ENCODE measurements at places on chromosomes 6 and 20.

- no peak for DNase-seq
Measured at GRCh38 chr6:140275725-140276124, 901.3 kb upstream of the CITED2 start.

GRCh38 chr20:57048027-57048869 lies 218.2 kb downstream of the BMP7 start:
- DNase-seq = no peak

DNA sequence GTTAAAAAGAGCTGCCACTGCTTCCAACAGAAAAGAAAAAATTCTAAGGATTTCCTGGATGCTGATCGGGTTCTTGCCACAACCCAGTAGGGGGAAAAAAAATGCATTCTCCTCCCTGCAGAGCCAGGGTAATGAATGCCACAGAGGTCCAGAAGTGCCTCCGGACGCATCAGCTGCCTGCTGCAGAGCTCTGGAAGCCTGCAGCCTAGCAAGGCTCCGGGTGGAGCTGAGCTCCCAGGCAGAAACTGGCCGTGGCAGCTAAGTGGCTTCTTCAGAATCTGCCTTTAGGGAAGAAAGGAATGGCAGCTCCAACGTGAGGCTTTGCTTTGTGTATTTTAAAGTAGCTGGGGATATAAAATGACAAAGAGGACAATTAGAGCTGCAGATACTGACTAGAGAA lies 155.0 kb downstream of the CFAP61 start:
- no peak for DNase-seq

DNA sequence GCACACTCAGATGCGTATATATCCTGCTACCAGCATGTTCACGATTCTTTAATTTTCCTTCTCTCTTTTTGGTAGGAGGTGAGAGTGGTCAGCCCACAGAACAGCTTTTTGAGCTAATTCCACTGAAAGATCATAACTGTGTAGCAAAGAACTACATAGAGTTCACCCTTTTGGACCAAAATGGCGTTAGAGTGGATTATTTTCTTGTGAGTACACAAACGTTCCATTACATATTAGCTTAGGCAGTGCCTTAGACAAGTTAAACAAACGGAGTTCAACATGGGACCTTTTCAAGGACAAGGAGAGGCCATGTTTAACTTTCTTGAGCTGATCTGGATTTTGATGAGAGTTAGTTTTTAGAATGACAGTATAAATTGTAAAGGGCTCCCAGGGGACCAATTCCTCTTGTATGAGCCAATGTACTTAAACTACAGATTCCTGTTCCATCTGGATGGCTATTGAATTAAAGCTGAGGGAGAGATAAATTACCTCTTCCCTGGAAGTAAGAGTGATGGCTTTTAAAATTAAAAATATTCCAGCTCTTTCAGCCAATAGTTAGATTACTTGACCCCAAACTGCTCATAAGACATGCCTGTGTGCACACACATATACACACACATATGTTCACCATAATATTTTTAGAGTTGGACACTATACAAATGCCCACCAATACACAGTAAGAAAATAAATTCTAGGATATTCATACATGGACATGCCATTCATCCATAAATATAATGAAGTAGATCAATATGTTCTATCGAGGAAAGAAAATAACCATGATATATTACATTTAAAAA lies 25.6 kb upstream of the ARMH2 start:
- no peak for DNase-seq

- DNase-seq = no peak
Measured at GRCh38 chr6:168322966-168323365, 3.4 kb upstream of the DACT2 start.

DNA sequence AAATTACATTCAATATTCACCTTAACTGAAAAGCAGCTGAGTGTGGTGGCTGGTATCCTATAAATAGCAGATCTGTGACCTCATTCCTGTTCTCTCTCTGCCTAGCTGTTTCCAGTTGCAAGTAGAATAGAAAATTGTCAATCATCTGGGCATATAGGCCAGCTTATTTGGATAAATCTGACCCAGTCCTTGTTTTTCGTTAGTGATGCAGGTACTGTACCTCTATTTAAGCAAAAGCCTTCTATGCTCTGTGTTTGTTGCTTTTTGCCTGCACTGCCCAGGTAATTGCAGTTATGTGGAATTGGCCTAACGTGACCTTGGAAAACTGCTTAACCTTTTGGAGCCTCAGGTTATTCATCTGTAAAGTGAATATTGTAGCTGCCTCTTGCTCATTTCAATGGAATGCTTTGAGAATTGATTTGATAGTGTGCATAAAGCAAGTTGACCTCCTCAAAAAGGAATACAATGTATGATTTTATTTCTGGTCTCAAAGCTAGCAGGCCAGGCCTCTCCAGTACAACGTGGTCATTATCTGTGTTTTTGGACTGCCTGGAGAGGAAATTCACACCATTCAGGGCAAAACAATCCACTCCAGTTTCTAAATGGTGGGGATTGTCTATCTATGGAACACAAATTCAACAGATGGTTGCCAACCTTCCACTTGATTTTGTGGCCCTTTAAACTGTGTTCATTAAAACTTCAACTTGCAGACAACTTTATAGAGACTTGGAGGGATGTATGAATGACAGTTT lies 508.7 kb upstream of the CITED2 start:
- DNase-seq = no peak

DNA sequence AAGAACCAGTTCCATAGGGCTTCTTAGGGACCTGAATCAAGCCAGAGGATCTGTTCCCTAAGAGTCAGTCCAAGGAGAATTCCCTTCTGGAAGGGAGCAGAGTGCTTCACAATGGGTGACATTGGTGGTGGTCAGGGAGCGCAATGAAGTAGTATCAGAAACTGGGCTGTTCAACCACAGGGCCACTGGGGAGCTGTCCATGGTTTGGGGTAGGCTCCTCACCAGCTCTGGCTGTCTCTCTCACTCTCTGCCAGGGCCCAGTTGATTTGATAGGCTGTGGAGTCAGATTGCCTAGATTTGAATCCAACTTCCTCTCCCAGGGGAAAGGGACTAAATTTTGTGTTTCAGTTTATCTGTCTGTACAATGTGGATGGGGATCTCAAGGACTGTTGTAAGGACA lies 36.7 kb upstream of the CHD6 start:
- DNase-seq = no peak

DNA sequence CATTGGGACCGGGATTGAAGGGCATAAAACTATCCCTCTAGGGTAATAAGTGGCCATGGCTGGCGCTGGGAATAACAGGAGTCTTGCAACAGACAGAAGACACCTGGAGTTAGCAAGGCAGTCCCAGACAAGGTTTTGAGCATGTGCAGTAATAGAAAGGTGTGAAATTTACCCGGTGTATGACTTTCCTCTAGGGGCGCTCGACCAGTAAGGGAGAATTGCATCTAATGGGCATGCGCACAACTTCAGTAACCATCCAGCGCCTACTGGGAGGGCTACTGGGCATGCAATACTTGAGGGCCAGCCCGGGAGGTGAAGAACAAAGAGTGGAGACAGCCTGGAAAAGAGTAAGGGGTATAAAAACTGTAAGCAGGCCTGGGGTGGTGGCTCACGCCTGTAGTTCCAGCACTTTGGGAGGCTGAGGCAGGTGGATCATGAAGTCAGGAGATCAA lies 32.7 kb downstream of the SERPINB6 start:
- no peak for DNase-seq

- DNase-seq = no peak
Measured at GRCh38 chr6:51842804-51843378, 244.5 kb downstream of the PKHD1 start.

DNA sequence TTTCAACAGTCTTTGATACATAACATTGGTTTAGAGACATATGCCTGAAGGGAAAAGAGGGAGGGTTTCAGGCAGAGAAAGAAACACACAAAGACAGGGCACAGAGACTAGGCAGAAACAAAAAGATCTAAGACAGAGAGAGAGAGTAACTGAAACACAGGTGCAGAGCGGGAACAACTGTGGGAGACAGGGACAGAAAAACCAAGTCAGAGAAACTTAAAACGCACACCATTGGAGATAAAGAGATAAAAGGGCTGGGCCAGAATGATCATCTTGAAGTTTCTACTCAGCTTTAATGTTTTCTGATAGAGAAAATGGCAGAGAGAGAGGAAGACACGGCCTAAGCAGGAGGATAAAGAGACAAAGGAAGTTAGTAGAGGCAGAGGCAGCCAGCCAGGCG lies 11.8 kb downstream of the UNC5CL start:
- no peak for DNase-seq

DNA sequence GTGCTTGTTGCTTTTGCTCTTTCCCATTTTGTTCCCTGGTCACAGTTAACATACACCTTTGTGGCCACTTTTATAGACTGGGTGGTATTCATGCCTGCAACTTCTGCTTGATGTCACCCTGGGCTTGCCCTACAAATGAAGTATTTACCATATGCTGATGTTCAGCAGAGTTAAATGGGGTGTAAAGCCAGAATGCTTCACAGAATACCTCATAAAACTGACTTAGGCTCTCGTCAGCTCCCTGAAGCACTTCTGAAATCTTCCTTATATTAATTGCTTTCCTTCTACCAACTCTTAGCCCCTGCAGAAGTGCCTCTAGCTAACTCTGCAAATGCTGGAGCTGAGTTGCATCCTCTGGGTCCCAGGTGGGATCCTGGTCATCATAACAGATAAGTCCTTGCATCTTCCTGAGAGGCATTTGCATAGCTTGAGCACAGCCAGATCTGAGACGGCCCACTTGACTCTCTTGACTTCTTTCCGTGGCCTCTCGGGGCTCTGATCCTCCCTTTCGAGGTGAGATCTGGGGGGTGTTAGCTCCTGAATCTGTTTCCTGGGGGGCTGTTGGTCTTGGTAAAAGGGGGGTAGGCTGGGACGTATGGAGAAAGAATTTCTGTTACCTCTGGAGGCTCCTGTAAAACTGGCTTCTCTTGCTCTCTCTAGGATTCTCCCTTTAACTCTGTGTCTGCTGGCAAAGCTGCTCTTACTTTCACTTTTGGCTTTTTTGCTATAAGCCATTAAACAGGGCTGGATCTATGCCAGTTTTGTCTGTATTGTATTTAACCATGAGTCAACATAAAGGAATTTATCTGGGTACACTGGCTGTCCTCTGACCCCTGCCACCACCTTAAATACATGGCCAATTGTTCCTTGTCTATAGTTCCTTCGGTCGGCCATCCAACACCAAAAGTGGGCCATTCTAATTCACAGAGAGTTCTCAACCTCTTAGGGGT lies 223.0 kb upstream of the SYNCRIP start:
- no peak for DNase-seq

- DNase-seq = no peak
Measured at GRCh38 chr6:22748681-22749080, 179.3 kb downstream of the HDGFL1 start.

- no peak for DNase-seq
Measured at GRCh38 chr20:2625062-2625461, 27.4 kb upstream of the NOP56 start.

GRCh38 chr6:163721435-163721834 lies 306.9 kb downstream of the QKI start:
- DNase-seq = no peak

DNA sequence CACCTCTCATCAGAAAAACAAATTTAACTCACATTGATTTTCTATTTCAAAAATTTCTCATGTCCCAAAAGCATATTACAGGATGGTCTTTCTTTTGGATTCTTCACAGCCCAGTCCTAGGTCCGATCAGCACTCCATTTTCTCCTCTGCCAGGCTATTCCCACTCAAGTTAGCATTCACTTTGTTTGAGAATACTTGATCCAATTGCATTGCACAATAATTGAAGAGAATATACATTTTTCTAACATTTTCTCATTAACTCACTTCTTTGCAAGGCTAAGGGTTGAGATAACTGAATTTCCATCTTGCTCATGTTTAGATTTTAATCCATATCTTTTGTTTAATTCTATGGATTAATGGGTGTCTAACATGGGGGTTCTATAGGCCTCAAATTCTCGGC lies 716.1 kb downstream of the QKI start:
- no peak for DNase-seq

- no peak for DNase-seq
Measured at GRCh38 chr20:62979876-62980373, 26.8 kb downstream of the BHLHE23 start.

DNA sequence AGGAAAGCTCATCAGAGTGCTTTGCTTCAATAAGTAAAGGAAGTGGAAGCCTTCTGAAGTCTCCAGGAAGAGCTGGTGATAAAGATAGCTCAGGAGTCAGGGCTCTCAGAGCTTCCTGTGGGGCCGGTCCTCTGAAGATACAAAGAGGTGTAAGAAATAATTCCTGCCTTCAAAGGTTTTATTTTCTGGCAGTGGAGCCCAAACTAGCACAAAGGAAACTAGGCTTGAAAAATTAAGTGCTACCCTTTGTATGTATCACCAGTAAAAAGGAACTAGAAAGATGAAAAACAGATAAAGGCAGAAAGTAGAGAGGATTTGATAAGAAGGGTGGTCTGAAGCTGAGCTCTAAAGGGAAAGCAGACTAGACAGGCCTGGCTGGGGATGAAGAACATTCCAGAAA lies 204.1 kb upstream of the SASH1 start:
- DNase-seq = no peak

GRCh38 chr6:447381-448165 lies 56.0 kb downstream of the IRF4 start:
- no peak for DNase-seq

GRCh38 chr6:80457439-80457933 lies 351.0 kb downstream of the BCKDHB start:
- no peak for DNase-seq

DNA sequence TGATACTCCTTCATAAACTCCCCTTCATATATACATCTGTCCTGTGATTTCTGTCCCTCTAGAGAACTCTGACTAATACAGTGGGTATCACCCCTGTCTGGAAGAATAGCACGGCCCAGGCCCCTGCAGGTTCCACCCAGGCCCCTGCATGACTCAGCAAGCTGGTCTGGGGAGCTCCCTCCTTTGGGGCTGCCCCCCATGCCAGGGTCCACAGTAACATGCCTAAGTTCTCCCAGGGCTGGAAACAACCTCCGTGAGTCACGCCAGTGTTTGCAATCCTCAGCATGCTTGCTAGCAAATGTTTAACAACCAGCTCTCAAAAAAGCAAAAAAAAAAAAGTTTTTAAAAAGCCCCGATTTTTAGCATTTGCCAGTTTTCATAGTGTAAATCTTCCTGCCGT lies 134.3 kb upstream of the CDH4 start:
- DNase-seq = no peak

DNA sequence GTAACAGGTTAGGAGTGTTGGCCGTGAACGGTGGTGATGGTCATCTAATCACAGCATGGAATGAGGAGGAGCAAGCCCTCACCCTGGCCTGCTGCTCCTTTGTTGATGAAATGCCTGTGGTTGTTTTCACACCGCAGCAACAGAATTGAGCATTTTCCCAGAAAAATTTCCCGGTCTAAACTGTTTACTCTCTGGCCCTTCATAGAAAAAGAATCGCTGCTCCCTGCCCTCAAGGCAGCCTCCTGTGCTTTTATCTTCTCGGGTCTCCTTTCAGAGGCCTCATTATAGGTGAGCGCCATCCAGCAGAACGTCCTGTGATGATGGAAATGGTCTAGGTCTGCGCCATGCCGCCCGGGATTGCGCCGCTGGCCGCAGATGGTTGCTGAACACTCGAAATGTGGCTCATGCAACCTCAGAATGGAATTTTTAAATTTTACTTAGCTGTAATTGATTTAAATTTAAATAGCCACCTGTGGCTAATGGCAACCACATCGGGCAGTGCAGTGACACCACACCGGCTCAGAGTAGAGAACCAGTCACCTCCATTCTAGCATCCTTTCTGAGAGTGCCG lies 30.2 kb downstream of the PHACTR3 start:
- DNase-seq = no peak

All from stimulated activated CD8-positive, alpha-beta memory T cell treated with anti-CD3 and anti-CD28 coated beads, Interleukin-4, amount 100 ng/mL, for 4 hours (primary cell).